ENCODE measurements at places on chromosomes 6 and 20.

DNA sequence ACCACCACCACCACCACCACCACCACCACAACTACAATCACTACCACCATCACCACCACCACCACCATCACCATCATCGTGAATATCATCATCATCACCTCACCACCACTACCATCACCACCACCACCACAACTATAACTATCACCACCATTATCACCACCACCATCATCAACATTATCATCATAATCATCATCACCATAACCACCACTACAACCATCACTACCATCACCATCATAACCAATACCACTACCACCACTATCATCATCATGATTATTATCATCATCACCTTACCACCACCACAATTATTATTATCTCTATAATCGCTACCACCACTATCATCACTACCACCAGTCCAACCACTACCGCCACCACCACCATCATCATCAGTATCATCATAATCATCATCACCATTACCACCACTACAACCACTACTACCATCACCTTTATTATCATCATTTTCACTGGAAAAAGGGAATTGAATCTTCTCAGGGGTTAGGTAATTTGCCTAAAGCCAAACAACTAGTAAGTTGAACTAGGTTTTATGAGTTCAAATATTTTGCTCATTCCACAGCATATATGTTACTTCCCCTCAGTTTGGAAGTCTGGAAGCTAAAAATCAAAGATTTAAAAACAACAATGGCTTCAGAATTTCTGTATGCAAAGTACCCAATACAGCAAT is 8.3 kb downstream of the RIPOR2 start:
- DNase-seq: no peak

GRCh38 chr6:28002161-28002560 is 45.1 kb downstream of the OR2B6 start:
- no peak for DNase-seq

DNA sequence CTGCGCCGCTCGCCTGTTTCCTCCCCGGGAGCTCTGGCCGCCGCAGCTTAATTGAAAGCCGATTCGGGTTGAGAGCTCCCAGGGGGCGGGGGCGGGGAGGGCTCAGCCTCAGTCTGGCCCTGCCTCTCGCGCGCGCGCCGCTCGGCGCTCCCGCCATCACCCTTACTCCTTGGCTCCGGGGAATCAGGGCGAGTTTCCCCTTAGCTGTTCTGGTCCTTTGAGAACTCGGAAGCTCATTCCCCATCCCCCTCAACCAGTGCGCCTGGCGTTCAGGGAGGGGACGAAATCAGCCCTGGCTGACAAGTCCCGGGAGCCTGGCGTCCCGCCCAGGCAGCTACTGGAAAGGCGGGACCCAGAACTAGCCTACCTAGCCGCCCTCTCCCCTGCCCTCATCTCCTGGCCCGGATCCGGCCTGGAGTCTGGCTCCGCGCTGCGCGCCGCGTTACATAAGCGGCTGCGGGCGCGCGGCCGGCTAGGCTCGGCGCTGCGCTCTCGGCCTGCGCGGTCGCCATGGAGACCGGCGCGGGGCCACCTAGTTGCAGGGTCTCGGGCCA is 2.8 kb downstream of the SLC12A5 start:
- no peak for DNase-seq

GRCh38 chr20:44642203-44643153 is 9.0 kb downstream of the ADA start:
- DNase-seq: no peak

GRCh38 chr6:396126-396520 is 4.6 kb downstream of the IRF4 start:
- DNase-seq: no peak

GRCh38 chr20:59122566-59122919 is 41.1 kb upstream of the ZNF831 start:
- no peak for DNase-seq

GRCh38 chr6:26571592-26572296 is 25.0 kb upstream of the ABT1 start:
- peak; percentile 47 for DNase-seq

GRCh38 chr6:5670811-5671561 is 335.7 kb downstream of the NRN1 start:
- no peak for DNase-seq

Data from stimulated activated CD4-positive, alpha-beta T cell treated with anti-CD3 and anti-CD28 coated beads, Interleukin-2, amount 100 ng/mL, for 48 hours (primary cell).